Activated CD8-positive, alpha-beta T cell treated with anti-CD3 and anti-CD28 coated beads, Interleukin-2, amount 10 ng/mL, durations not matched to agents 7 days and 5 days (primary cell): ENCODE measurements at places on chromosomes 7 and 10. TPM values are rescaled to one million over a fixed set of nuclear protein-coding genes. Genes with fewer than 3 reads are reported as not detected.

CLRN3 gene
- total RNA-seq = not detected

ZNF736 gene
- 27.4 TPM for total RNA-seq

EPO gene
- not detected for total RNA-seq

CRYGN gene
- 0.50 TPM for total RNA-seq
